ENCODE measurements at places on chromosomes 11 and 22.

DNA sequence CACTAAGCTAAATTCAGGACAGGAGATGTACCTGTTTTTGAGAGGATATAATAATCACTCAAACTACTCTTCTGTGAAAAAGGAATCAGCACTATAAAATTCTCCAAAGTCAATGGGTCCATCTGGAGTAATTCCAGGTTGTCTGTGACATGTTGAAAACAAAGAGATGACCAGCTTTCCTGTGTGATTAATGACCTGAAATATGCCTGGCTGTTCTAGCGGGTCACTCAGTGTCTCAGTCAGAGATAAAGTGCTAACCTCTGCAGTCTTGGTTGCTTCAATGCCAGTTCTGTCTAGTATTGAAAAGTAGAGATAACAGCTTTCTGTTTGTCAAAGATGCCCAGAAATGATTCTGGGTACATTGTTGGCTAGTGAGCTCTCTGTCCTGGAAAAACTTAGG lies 722.6 kb upstream of the TENM4 start:
- DNase-seq: no peak

- DNase-seq: no peak
Observed at GRCh38 chr11:15493921-15494620, 379.3 kb downstream of the INSC start.

GRCh38 chr11:102284008-102284407 lies 33.3 kb upstream of the BIRC3 start:
- DNase-seq: no peak

- no peak for DNase-seq
Observed at GRCh38 chr11:94728541-94728940, 39.6 kb upstream of the AMOTL1 start.

- DNase-seq: no peak
Observed at GRCh38 chr22:30566125-30566524, 8.3 kb downstream of the GAL3ST1 start.

- no peak for DNase-seq
Observed at GRCh38 chr11:44979543-44980399, 29.1 kb upstream of the TP53I11 start.

GRCh38 chr22:35023692-35024363 lies 42.1 kb upstream of the ISX start:
- DNase-seq: no peak

GRCh38 chr11:127056338-127056971 lies 55.9 kb upstream of the KIRREL3 start:
- DNase-seq: no peak

DNA sequence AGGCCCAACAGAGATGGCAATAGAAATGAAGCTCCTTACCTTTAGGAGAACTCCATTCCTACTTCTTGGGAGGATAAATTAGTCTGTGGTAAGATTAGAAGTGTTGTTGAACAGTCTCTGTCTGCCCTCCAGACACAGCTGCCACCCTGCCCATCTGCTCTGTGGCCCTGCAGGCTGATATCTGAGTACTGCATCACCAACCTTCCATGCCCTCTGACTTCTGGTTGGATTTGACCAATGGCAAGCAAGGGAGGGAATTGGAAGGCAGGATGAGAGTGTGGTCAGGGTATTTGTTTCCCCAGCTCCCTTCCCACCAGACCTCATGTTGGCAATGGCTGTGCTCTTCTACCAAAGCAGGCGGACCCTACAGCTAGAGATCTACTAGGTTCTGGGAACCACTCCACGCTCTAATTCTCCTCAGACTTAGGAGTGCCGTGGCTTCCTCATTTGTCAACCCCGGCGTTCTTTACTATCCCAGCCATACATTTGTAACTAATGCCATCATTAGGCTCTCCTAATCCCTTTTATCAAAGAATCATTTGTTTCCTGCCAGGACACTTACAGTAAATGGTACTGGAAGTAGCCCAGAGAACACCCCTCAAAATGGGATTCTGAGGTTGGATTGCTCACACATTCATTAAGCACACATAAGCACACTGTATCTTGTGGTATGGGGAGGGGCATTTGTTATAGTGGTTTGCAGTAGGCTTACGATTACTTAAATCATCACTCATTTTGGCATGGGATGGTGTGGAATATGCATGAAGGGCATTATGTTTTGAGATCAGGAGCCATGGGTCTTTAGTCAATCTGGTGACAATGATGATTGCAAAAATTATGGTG lies 35.4 kb upstream of the CD44 start:
- DNase-seq: no peak

- no peak for DNase-seq
Observed at GRCh38 chr11:77063407-77063806, 3.4 kb upstream of the CAPN5 start.

All from SIG-M5 (cell line).